HCT116 (cell line): ENCODE measurements at places on chromosomes 3 and 15.

DNA sequence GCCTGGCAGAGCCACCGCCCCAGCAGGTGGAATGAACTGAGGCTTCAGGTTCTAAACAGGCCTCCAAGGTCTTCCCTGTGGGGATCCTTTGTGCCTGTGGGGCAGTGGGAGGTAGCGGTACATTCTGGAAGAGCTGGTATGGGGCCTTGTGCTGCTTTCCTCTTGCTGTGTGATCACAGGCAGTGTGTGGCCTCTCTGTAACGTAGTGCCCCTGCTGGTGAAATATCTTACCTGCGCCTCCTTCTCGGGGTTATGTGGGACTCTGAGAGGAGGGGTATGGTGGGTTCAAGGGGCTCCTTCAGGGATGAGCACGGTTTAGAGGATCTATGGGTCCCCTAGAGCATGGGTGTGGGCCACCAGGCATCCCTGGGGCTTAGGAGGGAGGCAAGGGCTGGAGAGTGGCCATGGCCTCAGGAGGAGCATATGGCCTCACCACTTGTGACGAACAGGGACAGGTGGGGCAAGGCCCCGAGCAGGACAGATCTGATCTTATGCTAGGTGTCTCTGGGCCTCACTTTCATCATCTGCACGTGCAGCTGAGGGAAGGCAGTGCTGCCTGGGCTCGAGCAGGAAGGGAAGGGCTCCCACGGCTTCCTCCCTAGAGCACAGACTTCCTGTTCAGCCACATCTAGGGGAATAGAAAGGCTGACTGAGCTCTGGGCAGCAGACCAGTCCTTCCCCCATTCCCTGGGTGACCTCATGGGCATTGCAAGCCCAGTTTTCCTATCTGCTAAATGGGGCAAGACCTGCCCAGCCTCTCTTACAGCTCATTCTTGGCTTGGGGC, 1.9 kb upstream of the ALS2CL start:
- DNase-seq, result no peak

DNA sequence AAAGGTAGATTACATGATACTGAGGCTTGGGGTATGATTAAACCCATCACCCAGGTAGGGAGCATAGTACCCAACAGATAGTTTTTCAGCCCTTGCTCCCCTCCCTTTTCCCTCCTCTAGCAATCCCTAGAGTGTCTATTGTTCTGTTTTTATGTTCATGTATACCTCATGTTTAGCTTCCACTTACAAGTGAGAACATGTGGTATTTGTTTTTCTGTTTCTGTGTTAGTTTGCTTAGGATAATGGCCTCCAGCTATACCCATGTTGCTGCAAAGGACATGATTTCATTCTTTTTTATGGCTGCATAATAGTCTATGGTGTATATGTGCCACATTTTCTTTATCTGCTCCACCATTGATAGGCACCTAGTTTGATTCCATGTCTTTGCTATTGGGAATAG, 82.7 kb downstream of the MYLK start:
- no peak for DNase-seq

DNA sequence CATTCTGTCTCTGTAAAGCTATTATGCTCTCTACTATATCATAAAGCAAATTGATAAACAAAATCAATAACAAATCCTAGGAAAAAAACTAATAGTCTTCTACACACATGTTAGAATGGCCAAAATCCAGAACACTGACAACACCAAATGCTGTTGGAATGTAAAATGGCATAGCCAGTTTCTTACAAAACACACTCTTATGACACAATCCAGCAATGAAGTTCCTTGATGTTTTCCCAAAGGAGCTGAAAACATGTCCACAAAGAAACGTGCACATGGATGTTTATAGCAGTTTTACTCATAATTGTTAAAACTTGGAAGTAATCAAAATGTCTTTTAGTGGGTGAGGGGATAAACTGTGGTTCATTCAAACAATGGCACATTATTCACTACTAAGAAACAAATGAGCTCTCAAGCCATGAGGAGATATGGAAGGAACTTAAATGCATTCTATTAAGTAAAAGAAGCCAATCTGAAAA, 32.7 kb downstream of the CADM2 start:
- no peak for DNase-seq

DNA sequence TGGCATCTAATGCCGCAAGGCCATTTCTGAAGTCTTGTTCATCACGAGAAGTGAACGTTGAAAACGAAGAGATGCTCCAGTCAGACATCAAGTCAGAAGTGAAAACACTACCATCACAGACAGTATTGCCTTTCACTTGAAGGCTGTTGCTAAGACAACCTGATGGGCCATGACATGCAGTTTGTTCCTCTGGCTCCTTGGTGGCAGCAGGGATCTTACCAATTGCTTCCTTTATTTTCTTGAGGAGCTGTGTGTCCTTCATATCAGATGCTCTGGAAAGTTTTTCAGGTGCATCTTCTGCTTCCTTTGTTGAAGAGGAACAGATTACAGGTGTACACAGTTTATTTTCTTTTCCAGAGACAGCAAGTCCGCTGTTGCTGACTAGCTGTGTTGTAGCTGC, 30.7 kb upstream of the MYLK start:
- no peak for DNase-seq

DNA sequence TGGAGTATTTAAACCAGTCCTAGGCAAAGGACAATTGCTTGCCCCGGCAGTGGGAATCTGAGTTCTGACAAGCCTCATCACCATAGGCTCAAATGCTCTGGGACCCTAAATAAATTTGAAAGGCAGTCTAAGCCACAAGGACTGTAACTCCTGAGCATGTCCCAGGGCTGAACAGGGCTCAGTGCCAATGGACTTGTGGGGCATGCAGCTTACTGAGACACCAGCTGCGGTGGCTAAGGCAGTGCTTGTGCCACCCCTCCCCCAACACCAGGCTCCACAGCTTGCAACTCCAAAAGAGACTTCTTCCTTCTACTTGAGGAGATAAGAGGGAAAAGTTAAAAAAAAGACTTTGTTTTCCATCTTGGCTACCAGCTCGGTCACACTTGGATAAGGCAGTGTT, 289.7 kb upstream of the DCBLD2 start:
- no peak for DNase-seq

- no peak for DNase-seq
Measured at GRCh38 chr3:44111482-44111881, 130.2 kb upstream of the TOPAZ1 start.

DNA sequence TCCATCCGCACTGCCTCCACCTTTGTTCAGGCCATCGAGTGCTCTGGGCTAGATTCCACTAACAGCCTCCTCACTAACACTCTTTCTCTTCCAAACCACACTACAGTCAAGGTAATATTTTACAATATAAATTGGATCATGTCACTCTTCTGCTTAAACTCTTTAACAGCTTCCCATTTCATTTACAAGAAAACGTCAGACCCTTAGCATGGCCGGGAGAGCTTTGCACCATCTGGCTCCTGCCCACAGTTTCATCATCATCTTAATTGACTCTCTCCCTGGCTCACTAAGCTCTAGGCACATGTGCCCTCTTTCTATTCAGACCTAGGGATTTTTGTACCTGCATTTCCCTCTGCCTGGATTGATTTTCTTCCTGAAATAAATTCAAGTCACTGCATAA, 354.7 kb downstream of the FGF12 start:
- no peak for DNase-seq

DNA sequence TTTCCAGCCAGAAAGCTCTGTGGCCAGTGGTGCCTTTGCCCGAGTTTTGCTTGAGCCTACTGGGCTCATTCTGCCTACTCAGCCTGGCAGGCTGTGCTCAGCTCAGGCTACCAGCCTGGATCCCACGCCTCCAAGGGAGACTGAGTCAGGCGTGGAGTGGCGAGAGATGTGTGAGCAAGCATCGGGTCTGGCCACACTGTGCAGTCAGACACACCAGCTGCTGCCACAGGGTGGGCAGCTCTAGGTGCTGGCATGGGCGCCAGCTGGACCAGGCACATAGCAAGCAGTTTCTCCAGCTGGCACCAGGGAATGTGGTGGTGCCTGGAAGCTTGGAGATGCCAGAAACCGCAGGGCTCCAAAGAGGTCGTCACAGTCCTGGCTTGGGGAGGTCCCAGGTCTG, 498.5 kb upstream of the CNTN4 start:
- DNase-seq, result no peak

- DNase-seq, result no peak
Measured at GRCh38 chr3:20141851-20142250, 44.2 kb downstream of the SGO1 start.

GRCh38 chr3:168223085-168223484, 127.4 kb upstream of the GOLIM4 start:
- DNase-seq, result no peak

- no peak for DNase-seq
Measured at GRCh38 chr3:52838561-52839267, 3.9 kb upstream of the MUSTN1 start.

GRCh38 chr3:36380221-36381031, at the start of gene STAC:
TSS of gene STAC (plus strand) at chr3:36380504. CDS start at chr3:36380644, 140 bp downstream.
- no peak for DNase-seq

DNA sequence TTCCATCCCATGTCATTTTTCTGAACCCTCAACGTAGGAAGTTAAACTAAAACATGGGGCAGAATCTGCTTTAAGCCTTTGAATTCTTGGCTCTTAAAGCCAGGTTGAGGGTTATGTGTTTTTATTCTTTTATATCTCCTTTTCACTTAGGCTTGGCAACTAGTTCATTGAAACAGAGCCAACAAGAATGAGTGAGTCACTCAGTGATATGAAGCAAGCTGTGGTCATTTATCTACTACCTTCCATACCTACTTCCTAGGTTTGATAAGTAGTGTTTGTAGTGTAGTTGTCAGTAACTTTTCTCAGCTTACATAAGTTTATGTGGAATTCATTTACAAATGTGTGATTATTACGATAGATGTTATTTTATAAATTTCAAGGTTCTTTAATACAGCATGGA, 67.4 kb downstream of the SNRPN start:
- DNase-seq, result no peak

DNA sequence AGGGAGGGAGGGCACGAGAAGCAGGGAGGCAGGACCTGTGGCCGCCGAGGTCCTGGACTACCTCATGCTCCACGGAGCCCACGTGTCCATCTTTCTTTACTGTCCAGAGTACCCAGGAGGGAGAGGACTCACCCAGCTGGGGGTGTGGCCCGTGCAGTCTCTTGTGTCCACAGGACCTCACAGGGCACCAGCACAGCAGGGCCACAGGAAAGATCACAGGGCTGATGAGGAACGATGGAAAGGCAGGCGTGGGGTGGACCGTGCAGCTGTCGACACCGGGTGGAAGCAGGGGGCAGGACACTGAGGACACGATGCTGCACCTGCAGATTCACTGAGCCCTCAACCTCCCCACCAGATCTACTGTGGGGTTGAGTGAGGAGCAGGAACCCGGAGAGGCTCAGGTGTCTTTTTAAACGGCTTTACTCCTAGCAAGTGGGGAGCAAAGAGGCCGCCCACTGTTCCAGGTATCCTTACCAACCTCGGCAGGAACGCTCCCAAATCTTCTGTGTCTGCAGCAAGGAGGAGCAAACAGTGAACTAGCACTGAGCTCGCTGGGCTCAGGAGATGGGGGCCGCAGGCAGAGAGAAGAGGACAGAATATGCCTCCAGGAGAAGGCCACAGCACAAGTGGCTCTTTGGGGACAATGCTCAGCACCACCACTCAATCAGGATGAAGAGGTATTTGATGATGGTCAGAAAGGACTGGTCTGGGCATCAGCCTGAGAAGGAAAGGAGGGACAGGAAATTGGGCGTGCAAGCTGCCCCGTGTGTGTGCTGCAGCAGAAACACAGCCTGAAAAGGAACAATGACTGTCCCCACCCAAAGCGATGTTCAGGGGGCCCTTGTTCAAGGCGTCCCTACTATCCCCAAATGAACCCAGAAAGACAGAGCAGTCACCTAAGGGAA, 198.8 kb downstream of the XXYLT1 start:
- DNase-seq, result no peak

DNA sequence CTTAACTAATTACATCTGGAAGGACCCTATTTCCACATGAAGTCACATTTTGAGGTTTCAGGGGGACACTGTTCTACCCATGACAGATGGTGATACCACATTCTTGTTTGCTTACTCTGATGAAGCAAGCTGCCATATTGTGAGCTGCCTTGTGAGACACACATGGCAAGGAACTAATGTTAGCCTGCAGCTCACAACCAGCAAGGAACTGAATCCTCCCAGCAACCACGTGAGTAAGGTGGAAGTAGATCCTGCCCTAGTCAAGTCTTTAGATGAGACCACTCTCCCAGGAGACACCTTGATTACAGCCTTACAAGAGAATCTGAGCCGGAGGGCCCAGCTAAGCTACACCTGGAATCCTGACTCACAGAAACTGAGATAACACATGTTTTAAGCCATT, 160.1 kb downstream of the PDE8A start:
- no peak for DNase-seq

GRCh38 chr3:153052096-153052460, 109.9 kb upstream of the RAP2B start:
- DNase-seq, result peak; percentile 95

GRCh38 chr3:50122071-50122470, 33.1 kb upstream of the SEMA3F start:
- DNase-seq, result no peak

- DNase-seq, result no peak
Measured at GRCh38 chr15:62756326-62756994, 286.1 kb upstream of the TPM1 start.

DNA sequence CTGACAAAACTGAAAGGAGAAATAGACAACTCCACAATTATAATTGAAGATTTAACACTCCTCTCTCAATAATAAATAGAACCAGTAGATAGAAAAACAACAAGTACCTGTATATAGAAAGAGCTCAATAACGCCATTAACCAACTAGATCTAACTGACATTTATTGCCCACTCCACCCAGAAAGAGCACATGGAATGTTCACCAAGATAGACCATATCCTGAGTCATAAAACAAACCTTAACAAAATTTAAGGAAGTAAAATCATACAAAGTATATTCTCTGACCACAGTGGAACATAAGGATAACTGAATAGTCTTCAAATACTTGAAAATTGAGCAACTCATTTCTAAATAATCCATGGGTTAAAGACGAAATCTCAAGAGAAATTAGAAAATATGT, 25.1 kb downstream of the KBTBD12 start:
- DNase-seq, result no peak

DNA sequence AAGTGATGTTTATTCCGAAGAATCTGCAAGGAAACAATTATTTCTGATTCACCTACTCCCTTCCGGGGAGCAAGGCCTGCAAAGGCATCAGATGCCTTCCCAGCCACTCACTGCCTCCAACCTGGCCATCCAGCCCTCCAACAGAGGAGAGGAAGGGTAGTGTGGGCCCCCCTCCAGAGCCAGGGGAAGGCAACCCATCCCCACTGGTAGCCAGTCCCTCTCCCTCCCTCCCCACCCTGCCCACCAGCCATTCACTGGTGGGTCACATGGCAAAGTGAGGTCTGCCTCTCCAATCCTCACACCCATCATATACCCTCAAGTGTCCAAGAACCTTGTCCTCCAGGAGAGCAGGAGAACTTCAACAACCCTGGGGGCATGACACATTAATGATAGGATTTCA, 2.4 kb upstream of the VIPR1 start:
- DNase-seq, result no peak
